ENCODE measurements at places on chromosomes 3 and 15.

DNA sequence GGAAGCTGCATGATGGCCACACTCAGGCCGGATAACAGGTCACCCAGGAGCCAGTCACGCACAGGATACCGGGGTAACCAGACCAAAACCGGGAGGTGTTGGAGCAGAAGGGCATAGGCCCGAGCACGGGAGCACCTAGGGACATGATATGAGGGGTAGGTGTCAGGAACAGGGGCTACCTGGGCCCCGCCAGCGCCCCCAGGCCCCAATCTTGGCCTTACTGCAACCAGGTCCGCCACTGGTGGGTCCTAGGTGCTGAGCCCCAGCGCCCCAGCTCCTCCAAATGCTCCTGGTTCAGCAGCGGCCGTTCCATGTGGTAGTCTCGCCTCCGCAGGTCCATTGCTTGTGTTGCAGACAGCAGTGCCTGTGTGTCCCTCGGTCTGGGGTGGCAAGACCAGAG is 2.0 kb downstream of the SLC26A6 start:
- DNase-seq: no peak

DNA sequence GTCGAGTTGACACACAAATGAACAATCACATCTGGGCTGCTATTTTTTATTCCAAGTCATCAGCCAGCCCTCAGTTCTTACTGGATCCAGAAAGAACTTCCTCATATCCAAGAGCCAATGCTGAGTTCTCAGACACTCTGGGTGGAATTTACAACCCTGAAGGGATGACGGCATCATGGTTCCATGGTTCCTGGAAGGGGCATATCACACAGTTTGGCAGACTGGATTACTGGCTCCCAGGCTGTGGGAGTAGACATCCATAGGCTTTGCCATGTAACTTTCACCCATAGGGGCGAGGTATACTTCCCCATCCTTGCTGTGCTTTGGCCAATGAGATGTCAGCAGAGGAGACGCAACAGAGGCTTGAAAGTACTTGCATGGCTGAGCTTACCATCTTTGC is 26.9 kb upstream of the KBTBD12 start:
- DNase-seq: no peak

DNA sequence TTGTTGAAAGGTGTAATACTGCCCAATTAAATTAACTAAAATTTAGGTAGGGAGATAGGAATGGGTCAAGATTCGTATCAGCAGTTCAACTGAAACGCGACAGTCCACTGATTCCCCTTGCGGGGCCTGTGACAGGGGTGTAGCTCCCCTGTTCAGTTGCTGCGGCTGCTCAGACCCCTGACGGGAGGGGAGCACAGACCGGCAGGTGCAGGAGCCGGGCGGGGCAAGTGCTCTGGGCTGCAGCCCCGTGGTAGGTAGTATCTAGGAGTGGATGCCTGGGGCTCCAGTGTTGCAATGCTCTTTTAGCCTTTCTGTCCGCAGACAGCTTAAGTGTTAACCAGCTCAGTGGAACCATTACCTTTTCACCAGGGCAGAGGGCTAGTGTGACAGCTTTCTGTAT is 164.9 kb downstream of the ROBO2 start:
- no peak for DNase-seq

DNA sequence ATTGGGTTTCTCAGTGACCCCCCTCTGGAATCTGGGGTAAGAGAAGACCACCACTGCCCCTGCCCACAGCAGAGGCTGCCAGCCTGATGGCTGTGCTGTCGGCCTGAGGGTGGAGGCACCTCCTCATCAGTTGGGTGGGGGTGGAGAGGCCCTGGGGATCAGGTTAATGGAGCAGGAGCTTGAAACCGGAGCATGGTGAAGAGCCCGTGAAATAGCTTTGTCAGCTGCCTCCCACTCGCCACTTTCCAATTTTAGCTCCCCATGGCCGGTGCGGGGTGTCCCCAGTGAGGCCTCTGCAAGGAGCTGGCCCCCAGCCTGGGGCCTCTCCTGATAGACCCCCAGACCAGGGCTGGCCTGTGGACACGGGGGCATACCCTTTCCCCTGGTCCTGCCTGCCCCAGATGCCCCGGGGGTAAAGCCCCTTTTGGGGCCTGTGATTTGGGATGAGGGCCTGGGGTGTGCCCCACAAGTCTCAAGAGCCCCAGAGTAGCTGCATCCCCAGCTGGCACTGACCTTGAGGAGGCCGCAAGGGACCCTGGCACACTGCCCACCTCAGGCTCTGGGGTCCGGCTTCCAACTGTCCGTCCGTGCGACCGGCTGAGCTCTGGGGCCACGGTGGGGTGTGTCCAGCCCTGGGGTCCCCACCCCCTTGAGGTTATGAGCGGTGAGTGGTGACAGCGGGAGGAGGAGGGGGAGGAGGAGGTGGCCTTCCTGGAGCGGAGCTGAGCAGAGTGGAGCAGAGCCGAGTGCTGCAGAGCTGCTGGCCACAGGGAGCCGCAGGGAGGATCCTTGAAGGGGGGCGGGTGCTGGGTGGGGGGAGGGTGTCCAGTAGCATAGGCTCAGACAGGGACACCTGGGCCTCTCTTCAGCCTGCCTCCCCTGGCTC is at the start of gene HHATL:
HHATL (minus strand) TSS at position 733 of the 886 bp plus-strand sequence. CDS start 1,972 bp downstream, outside the sequence.
- peak; percentile 27 for DNase-seq

GRCh38 chr15:90211009-90211408 is 9.9 kb downstream of the SEMA4B start:
- no peak for DNase-seq

- no peak for DNase-seq
Measured at GRCh38 chr3:105347625-105348302, 18.9 kb upstream of the ALCAM start.

Measured in C1 segment of cervical spinal cord (tissue), 14 donors.